ENCODE measurements at places on chromosomes 16 and 17.

- no peak for DNase-seq
These were observed 41.4 kb downstream of the LIG3 start for GRCh38 chr17:35021520-35022380.

DNA sequence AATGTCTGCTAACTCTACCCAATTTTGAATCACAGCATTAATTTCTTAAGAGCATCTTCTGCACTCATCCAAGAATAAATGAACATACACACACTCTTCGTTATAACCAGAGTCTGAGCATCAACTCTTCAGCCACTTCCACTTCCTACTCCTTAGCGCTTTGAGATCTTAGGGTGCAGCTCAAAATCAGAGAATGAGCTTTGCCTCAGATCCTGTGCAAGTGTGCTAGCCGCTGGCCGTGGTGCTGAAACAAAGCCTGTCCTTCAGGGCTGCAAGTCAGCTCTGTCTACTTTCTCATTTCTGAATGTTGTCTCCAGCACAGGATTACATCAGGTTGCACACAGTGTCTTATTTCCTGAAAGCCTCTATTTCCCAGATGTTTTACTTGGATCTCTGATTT lies 165.4 kb downstream of the AIPL1 start:
- DNase-seq = no peak

- no peak for DNase-seq
These were observed 1.0 kb upstream of the IGF2BP1 start for GRCh38 chr17:48995974-48996721.

DNA sequence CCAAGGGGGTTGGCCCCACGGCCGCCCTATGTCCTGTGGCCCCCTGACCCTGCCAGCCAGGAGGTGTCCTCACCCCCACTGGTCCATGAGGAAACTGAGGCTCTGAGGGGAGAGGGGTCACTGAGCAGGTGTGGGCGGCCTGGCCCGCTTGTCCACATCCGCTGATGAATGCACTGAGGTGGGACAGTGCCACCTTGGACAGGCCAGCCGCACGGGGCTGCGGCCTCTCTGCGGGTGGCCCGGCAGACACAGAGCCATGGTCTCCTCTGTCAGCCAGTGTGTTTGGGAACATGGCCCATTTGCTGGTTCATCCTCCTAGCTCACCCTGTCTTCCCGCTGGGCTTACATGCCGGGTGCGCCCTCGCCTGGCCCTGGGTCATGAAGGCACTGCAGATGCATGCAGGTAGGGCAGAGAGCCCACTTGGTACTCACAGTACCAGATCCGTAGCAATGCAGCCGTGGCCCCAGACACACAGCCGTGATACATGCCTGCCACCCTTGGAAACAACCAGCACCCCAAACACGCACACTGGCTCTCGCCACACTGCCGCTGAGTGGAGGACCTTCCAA lies 93.9 kb downstream of the ENGASE start:
- no peak for DNase-seq

DNA sequence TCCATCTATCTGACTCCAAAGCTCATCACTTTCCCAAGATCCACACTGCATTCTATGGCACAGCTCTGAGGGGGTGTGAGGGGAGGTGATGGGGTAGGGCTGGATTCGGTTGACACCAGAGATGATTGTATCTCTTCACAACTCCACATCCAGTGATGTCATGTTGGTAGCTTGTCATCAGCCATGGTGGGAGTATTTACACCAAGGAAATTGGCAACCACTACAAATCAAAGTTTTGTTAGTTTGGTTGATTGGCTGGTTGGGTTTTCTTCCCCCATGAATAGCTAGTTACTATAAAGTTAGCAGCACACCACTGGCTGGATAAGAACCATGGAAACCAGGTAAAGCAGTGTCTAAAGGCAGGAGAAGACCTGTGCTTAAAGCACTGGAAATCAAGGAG lies 15.0 kb downstream of the SLC46A1 start:
- no peak for DNase-seq

Data from stimulated activated CD8-positive, alpha-beta memory T cell treated with anti-CD3 and anti-CD28 coated beads, Interleukin-12 subunit alpha, Interleukin-12 subunit beta, amount 100 ng/mL, for 4 hours (primary cell).